ENCODE measurements at places on chromosomes 4 and X.

- DNase-seq, result no peak
These were observed 308.4 kb upstream of the DIAPH2 start for GRCh38 chrX:96376266-96376665.

DNA sequence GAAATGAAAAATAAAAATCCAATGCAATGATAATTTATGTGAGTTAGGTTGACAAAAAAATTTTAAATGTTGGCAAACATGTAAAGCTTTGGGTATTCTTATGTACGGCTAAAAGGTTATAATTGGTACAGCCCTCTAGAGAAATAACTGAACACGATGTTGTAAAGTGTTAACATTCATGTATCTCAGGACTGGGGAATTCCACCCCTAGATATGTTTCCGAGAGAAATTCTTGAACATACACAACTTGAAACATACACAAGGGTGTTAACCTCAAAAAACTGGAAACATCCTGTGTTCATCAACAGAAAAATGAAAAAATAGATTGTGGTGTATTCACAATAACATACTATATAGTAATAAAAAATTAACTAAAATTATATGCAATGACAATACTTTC lies 91.8 kb downstream of the CHM start:
- DNase-seq, result no peak

- DNase-seq, result peak; percentile 33
These were observed 44.2 kb downstream of the TBC1D14 start for GRCh38 chr4:6953751-6954380.

DNA sequence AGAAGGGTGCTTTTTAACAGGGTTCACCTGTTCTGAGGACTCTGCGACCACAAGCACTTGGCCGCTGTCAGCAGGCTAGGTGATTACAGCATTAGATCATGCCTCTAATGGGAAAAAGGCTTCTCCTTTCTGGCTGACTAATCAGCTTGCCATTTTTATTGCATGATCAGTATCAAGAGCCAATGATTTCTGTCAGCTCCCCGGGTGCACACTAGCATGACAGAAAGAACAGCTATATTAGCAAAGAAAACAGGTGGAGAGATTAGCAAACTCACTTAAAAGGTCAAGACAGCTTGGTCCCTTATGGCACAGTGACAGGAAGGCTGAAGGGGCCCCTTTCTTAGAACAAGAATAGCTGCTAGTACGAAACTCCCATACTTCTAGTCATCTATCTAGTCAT lies 170.0 kb downstream of the SMIM20 start:
- DNase-seq, result no peak

DNA sequence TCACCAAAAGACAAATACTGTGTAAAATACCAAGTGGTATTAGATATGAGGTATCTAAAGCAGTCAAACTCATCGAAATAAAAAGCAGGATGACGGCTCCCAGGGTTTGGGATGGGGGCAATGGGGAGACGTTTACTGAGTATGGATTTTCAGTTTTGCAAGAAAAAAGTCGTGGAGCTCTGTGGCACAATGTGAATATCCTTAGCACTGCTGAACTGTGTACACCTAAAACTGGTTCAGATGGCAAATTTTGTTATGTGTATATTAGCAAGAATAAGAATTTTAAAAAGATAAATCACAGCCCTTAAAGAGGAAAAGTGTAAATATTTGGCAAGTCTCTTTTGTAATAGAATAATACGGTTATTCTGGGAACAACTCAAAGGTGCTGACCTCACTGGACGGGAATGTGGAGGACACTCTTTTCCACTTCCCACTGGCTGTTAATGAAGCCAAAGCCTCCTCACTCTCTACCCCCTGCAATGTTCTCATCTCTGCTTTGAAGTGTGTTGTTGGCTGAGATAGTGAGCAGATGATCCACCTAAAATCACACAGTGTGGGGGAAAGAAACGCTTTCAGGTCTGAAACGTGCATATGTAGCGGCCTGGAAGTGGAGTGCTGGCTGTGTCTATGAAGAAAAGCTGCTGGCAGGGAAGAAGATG lies 49.2 kb downstream of the SEL1L3 start:
- no peak for DNase-seq

DNA sequence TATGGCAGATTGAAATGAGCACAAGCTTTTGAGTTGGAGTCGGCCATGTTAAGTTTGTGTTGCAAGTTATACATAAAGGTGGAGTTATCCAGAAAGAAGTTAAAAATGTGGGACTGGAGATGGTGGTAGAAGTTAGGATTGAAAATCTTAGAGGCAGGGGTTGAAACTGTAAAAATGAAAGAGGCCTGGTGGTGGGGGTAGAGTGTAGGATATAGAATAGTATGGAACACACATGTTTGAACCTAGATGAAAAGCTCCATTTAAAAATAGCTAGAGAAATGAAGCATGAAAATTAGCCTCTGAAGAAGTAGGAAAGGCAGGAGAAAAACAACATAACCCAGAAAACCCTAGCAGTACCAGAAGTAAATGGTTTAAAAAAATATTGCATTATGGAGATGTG lies 131.8 kb upstream of the ENPEP start:
- no peak for DNase-seq

DNA sequence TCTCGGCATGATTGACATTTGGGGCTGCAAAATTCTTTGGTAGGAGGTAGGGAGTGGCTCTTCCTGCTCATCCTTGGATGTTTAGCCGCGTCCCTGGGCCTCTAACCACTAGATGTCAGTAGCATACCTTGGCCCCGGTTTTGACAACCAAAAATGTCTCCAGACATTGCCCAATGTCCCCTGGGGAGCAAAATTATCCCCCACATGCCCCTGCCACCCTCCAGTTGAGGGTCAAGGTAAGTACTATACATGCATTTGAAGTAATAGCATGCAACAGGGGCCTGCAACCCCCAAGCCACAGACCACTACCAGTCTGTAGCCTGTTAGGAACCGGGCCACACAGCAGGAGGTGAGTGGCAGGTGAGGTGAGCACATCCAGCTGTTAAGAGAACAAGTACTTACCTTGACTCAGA lies 17.6 kb upstream of the KIAA1210 start:
- DNase-seq, result no peak

DNA sequence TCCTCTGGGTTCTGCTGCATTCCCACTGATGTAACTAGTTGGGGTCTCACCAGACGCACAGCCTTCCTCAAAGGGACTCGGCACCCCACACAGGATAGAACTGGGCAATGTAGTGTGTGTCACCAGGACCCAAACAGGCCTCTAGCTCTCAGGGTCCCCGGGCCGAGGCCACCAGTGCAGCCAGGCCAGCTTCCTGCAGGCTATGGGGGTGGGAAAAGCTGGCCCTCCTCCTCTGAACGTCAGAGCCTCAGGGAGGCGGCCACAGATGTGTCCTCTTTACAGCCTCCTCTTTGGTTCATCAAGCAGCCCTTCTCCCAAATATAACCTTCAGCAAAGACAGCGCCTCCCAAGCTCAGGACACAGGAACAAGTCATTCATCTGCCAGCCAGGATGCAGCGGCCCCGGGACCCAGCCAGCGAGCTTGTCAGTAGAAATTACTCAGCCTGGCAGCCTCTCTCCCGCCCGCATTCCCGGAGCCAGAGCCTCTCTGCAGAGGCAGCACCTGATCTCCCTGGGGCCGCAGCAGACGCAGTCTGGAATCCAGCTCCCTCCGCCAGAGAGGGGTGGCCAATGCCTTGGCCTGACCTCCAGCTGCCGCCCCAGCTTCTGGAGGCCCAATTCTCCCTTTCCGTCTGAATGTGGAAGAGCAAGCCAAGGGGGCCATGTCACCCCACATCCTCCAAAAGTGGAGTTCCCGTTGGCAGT lies 288.5 kb downstream of the FBXW7 start:
- no peak for DNase-seq

GRCh38 chr4:986879-987623 lies at the start of gene IDUA:
IDUA (plus strand) TSS chr4:987044; CDS start chr4:987085, 41 bp downstream.
- DNase-seq, result peak; percentile 63

- DNase-seq, result no peak
These were observed 30.7 kb upstream of the HELT start for GRCh38 chr4:184987493-184988031.

GRCh38 chr4:100949350-100949935 lies 397.9 kb downstream of the PPP3CA start:
- no peak for DNase-seq

DNA sequence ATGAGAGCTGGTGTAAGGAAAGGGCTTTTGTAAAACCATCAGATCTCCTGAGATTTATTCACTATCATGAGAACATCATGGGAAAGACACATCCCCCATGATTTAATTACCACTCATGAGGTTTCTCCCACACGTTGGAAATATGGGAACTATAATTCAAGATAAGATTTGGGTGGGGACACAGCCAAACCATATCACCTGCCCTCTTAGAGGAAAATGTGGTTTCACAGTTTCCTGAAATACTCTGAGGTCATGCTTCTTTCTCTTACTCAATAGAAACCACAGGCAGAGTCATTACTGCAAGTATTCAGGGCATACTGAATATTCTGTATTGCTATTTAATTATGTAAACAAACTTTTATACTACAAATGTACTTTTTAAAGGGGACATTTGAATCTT lies 1453.3 kb downstream of the PCDH18 start:
- DNase-seq, result no peak

- no peak for DNase-seq
These were observed 58.8 kb upstream of the IGFBP7 start for GRCh38 chr4:57168982-57169381.

DNA sequence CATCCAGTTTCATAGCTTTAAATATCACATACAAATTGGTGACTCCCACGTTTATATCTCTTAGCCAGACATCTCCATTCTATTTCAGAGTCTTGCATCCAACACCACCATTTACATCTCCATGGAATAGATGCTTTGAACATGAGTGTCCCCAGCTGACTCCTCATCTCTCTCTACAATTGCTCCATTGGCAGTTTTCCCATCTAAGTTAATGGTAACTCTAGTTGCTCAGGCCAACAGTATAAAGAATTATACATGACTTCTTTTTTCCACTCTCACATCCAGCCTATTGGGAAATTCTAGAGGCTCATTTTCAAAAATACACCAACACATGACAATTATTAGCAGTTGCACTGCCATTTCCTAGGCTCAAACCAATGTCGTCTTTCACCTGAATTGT lies 388.2 kb downstream of the STIM2 start:
- no peak for DNase-seq

- DNase-seq, result no peak
These were observed 13.5 kb downstream of the RXFP1 start for GRCh38 chr4:158535130-158535614.

DNA sequence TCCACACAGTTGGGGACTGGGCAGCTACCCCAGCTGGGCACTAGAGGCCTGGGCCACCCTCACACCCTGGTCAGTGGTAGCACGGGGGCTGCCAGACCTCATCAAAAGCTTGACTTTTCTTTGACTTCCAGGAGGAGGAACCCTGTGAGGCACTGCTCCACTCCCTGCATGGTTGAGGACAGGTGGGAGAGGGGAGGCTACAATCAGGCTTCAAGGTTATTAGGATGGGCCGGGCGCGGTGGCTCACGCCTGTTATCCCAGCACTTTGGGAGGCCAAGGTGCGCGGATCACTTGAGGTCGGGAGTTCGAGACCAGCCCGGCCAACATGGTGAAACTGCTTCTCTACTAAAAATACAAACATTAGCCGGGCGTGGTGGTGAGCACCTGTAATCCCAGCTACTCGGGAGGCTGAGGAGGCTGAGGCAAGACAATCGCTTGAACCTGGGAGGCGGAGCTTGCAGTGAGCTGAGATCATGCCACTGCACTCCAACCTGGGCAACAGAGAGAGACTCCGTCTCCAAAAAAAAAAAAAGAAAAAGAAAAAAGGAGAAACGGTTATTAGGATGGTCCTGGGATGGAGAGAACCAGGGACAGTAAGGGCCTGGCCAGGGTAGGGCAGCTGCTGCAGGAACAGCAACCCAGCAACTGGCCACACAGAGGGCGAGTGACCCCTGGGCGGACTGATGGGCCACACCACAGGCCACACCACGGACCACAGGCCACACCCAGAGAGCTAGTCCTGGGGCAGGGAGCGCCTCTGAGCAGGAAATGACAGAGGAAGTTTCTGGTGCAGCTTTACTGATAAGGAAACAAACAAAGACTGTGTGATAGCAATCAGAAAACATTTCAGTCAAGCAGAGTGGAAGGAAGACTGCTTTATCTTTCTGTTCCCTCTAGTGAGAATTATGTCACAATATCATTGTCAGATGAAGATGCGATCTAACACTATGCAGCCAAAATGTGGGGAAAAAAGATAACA lies 20.5 kb upstream of the OPN1LW start:
- no peak for DNase-seq

- no peak for DNase-seq
These were observed 2.5 kb upstream of the EFNB1 start for GRCh38 chrX:68826113-68826980.

DNA sequence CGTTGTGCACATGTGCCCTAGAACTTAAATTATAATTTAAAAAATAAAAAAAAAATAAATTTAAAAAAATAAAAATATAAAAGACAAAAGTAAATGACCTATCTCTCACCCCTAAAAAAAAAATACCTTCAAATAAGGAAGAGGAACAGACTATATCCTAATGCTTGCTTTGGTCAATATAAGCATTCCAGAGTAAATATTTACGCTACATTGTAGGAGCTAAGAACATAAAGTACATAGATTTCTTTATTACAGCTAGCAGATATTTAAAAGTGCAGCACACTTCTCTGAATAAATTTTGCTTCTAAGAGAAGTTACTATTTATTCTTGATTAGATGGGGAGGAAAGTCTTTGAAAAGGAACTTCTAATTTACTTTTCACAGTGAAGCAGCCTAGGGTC lies 24.5 kb upstream of the UGT2B11 start:
- no peak for DNase-seq

DNA sequence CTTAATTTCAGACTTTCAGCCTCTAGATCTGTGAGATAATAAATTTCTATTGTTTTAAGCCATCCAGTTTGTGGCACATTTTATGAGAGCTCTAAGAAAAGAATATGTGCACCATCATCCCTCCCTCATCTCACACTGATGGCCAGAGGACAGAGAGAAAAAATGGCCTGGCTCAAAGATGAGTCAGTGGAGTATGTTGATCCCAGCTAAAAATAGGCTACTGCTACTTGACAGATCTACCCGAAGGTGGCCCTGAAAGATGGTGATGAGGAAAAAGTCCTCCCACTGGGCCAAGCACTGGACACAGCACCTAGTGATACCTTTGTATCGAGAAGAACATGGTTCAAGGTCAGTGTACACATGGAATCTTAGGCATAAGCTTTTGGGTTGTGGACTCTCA lies 38.2 kb upstream of the DCTD start:
- no peak for DNase-seq

GRCh38 chr4:185256446-185256845 lies 47.0 kb downstream of the SNX25 start:
- DNase-seq, result no peak

DNA sequence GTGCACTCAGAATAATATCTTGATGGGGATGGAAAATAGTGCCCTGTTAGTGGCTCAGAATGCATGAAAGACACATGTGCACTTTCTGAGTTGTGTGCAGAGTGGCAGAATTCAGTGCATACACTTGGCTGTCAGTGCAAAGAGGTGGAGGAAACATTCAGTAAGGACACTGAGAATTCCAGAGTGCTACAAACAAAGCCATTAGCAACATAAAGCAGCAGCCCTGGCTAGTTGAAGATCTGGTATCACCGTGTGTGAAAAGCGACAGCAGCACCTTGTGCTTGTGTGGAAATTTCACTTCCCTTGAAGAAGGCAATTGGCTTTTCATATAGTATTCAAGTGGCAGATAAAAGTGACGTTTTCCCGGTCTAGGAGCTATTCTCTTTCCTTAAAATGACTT lies 810.4 kb downstream of the TRIML1 start:
- no peak for DNase-seq

All from anterior cingulate cortex (tissue), 58 donors.